IMR-90 (cell line): ENCODE measurements at places on chromosomes 12 and 14. TPM values are rescaled to one million over a fixed set of nuclear protein-coding genes. Genes with fewer than 3 reads are reported as not detected.
A peak's percentile ranks its signal among the peaks of the same experiment; 100 is the strongest.

DNA sequence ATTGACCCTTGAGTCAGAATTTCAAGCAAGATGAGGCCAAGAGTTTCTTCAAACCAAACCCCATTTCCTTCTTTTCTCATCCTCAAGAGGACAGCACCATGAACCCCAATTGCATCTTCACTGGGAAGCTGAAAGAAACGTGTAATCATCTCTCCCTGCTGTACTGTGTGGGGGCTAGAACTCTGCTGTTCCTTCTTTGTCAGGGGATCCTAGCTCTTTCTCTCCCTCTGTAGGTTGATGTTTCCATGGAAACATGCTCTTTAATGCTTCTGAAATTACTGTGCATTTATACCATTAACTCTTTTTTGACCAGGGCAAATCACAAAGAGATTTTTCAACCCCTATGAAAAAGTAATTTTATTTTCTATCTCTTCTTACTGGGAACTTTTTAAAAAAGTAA, 295.1 kb downstream of the GRIN2B start:
- no peak for DNase-seq

DNA sequence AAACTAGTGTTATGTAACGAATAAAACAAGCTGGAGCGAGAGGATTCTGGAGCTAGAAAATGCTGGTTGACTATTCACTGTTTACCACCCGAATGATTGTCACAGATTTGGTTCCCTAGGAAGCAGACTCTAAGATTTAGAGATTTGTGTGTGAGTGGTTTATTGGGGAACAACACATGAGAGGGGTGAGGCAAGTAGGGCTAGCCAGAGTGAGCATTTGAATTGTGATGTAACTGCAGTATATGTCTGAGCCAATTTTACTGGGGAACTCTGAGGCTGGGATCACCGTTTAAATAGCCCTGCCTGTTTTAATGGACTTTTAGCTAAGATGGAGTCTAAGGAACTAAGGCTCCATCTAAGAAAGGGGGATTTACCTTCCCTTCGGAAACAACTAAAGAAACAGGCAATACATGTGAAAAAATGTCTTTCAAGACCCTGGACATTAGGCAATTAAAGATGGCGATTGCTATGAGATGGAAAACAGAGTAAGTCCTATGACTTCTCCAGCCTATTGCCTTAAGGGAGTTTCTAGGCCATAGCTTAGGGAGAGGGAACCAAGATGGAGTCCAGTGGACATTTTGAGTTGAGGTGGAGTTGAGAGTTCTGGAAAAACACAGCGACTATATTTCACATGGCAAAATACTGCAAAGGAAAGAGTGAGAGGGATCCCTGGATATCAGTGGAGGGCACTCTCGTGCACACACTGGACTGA, 6.3 kb downstream of the MGP start:
- DNase-seq = no peak

DNA sequence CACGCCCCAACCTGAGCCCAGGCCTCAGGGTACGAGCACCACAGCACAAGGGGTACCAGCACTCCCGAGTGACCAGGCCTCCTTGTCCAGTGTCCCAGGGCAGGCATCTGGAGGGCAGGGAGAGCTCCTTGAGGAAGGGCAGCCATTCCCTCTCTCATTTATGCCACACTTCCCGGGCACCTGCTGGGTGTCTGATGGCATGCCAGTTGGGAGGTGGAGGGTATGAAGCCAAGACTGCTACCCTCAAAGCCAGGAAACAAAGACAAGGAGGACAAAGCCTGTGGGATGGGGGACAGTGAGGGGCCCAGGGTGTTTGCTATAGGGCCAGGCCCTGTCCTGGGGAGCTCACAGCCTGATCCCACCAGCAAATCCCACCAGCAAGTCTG, 45.6 kb downstream of the CCDC88C start:
- no peak for DNase-seq

DNA sequence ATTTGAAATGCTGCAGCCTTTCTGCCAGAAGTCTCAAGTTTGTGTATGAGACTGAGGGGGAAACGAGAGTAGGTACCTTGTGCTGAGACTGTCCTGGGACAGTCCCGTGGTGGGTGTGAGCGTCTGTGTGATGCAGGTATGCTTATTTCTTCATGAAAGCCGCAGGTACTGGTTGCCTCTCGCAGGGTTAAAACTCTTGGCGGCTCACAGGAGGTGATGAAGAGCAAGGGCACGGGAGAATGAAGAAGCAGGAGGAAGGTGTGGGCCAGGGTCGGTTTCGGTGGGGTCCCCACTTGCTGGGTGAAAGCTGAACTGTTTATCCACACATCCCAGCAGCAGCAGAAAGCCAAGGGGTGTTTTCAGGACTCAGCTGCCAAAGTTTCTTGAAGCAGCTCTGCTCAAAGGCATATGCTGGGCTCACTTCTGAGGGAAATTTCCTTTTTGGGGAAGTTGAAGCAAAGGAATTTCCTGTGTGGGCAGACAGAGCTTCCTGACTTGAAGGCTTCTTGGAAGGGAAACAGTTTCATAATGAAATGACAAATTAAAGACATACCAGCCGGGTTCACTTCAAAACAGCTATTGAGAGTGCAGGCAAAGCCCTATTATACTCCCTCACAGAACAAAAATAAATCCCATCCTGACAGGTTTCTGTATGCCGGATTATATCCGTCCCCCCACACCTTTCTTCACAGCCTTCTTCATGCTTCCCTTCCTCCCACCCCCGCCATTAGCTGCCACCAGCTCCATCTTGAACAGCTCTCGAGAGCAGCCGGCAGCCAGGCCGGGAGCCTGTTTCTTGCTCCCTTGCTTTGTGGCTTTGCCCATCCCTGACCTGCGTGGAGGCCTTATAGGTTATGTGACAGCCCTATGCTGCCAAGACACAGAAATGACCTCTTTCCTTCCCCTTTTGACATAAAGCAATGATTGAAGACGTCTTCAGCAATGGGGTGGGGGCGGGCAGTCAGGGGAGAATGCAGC, 116.6 kb downstream of the ETV6 start:
- DNase-seq = peak; percentile 70

DNA sequence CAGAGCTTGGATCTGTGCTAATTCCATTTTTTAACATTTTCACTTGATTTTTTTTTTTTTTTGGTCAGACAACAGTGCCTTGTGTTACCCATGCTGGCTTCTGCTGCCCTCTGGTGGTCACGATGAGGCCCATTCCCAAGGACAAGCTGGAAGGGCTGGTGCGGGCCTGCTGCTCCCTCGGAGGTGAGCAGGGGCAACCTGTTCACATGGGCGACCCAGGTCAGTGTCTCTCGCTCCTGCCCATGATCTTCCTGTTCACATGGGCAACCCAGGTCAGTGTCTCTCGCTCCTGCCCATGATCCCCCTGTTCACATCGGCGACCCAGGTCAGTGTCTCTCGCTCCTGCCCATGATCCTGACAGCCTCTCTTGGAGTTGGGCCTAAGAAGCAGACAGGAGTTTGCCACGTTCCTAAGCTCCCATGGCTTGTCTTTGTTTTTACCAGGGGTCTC, 59.4 kb downstream of the DGLUCY start:
- DNase-seq = peak; percentile 80

DNA sequence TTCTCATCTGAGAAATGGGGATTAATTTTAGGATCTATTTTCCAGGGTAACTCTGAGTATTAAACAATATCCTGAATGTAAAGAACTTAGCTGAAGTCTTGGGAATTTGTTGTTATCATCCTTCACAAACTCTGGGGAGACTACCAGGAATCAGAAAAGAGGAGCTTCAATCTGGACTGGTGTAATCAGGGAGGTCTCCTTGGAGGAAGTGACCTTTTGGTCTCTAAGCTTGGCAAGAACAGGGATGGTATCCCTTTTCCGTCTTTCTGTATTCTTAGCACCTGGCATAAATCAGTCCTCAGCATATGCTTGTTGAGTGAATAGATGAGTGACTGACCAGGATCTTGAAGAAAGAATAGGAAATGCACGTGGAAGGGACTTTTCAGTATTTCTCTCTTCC, 9.3 kb upstream of the RPH3A start:
- no peak for DNase-seq

- peak; percentile 62 for DNase-seq
Measured at GRCh38 chr12:106144847-106145246, 6.1 kb upstream of the NUAK1 start.

- no peak for DNase-seq
Measured at GRCh38 chr12:20472102-20472782, 103.9 kb downstream of the PDE3A start.

- no peak for DNase-seq
Measured at GRCh38 chr12:53036802-53037201, 13.1 kb upstream of the TNS2 start.

- DNase-seq = no peak
Measured at GRCh38 chr12:65882486-65882885, 58.2 kb downstream of the HMGA2 start.

GRCh38 chr14:24427537-24428508, 1.6 kb downstream of the CBLN3 start:
- DNase-seq = no peak

DNA sequence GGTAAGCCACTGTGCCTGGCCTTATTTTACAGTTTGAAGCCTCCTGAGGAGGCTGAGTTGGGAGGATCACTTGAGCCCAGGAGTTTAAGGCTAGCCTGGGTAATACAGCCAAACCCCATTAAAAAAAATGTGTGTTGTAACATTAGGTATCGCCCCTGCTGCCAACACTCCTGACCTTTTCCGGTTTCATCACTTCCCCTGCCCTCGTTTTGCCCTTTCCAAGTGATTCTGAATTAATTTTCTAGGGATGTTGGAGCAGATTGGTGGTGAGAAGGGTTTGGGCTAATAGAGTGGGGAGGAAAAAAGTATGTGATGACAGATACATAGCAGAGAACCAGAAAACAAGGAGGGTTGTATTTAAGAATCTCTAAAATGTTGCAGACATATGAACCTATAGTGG, 25.6 kb upstream of the C12orf71 start:
- DNase-seq = no peak

- DNase-seq = no peak
Measured at GRCh38 chr12:24537083-24537860, 411.6 kb downstream of the BCAT1 start.

GRCh38 chr12:109291117-109291516, 18.0 kb downstream of the FOXN4 start:
- DNase-seq = no peak

DNA sequence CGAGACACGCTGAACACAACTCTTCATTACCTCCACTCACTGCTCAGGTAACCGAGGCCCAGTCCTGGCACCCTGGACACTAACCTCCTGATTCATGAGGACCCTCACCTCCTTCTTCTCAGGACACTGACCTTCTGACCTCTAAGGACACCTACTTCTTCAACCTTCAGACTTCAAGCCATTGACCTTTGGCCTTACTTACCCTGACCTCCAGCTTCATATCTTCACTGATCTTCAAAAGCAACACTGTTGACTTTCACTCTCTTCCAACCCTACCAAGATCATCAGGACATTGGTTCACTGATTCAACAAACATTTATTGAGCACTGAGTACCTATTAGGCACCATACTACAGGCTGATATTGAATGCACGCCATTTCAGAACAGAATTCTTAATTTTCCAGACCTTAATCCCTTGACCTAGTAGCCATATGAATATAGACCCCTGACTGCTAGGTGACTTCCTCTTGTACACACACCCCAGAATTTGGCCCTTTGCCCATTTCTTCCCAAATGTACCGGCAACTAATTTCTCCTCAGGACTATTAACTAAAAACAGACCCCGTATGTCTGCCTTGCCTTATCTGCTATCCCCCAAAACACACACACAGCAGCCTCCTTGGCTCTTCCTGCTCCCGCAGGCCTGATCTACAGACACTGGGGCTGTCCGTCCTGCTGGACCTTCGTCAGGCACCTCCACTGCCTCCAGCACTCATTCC, 5.8 kb downstream of the ARHGEF40 start:
- DNase-seq = no peak

DNA sequence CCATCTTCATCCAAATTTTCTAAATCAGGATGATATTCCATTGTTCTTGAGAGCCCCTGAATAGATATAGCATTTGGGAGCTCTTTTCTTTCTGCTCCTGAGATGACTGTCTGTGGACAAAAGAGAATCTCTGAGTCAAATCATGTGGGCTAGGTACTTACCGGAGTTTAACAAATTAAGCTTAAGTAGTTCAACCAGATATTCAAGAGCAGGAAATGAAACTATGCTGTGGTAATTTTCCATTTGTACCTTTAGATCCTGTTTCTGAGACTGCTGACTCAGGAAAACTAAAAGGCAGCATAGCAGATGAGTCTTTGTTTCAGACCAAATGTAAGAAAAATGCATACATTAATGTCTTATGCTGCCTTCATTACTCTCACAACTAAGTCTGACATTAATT, at the start of gene CLEC7A:
CLEC7A (minus strand) TSS at position 158 of the 400 bp plus-strand sequence; CDS start at position 41, 117 bp downstream.
- no peak for DNase-seq

DNA sequence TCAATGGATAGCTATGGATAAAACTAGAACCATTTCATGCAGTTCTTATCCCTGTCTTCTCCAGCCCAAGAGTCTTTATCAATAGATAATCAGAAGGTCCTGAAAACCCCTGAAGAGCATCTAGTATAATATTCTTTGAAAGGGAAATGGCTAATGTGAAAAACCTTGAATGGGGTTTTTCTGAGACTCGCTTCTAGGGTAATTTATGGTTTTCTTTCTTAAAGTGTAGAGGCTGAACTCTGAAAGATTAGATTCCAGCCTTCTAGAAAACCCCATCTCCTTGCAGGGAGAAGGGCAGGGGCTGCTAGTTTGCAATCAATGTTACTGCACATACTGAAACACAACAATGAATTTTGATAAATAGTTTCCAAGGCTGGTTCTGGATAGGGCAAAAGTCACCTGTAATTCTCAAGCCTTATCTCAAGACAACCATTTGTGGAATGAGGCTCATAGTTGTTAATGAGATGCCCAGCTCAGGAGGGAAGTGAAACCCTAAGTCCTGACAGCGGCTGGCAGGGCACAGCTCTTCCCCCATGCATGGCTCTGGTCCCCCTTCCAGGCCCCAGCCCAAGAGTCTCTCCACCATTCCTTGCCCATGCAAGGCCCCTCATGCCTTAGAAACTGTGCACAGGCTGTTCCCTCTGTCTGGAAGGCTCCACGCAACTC, 33.7 kb upstream of the PYGL start:
- DNase-seq = no peak

DNA sequence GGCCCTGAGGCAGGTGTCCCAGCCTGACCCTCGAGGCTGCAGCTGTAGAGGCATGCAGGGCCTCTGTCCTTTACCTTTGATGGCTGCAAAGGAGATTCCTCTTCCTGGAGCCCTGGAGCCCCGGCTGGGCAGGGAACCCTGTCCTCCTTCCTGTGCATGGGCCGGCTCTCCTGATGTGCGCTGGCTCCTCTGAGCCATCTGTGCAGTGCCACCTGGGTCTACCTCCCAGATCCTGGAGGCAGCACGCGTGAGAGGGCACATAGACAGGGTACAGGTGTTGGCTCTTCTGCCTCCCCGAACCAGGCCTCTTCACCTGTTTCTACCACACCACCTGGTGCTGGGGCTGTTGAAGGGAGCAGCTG, 115.1 kb downstream of the BEGAIN start:
- DNase-seq = no peak

GRCh38 chr14:80695869-80696268, 245.7 kb downstream of the CEP128 start:
- DNase-seq = no peak

DNA sequence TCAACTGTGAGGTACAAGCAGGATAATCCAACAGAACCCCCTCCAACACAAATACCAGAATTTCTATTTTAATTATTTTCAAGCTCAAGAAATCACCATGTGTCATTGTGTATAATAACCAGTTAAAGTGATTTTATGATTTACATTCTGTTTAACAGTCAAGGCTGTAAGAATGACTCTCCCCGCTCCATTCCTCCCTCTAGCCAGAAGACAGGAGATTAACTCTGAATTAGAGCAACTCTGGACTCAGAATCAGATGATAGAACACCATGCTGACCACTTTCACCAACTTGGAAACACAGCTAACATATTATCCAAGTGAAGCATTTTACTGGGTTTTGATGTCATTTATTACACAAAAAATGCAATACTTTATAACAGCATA, 71.9 kb downstream of the ATP2B1 start:
- DNase-seq = no peak

Gene P2RX2
- total RNA-seq = not detected in 2 replicates
